ENCODE measurements at places on chromosomes 11 and 22.

- no peak for DNase-seq
Measured at GRCh38 chr11:26971961-26972360, 22.0 kb upstream of the FIBIN start.

- no peak for DNase-seq
Measured at GRCh38 chr22:33397381-33397907, 339.3 kb upstream of the SYN3 start.

DNA sequence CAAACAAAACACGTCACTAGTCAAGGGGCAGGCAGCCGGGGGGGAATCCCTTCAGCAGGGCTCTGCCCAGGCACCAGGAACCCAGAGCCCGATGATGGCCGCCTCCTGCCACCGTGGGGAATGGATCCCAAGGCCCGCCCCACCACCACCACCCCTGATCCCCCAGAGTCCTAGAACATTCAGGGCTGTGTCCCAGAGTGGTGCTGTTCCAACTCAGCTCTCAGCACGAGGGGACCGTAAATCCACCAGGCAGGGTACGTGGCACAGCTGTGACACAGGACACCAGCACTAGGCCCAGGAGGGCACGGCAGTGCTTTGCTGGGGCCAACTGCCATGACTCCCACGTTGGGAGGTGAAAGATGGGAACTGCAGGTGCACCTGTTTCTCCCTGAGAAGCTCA lies 29.6 kb downstream of the ANO1 start:
- DNase-seq = no peak

DNA sequence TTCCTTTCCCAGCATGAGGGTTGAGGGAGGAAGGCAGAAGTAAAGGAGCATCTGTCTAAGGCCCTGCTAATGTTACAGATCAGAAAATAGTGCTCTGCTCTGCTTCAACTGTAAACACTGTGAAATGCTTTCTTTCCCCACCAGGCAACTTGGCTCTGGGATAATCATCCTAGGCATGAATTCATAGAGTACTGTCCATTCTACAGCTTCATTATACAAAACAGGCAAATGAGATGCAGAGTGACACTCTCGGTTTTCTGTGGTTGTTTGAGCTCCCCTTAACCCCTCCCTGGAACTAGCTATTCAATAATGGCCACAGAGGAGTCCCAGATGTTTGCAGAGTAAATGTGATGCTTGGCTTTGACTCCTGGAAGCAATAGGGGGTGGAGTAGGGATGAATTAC lies 184.3 kb upstream of the CTSC start:
- DNase-seq = no peak

GRCh38 chr22:47619631-47620030 lies 857.2 kb downstream of the TBC1D22A start:
- DNase-seq = no peak

DNA sequence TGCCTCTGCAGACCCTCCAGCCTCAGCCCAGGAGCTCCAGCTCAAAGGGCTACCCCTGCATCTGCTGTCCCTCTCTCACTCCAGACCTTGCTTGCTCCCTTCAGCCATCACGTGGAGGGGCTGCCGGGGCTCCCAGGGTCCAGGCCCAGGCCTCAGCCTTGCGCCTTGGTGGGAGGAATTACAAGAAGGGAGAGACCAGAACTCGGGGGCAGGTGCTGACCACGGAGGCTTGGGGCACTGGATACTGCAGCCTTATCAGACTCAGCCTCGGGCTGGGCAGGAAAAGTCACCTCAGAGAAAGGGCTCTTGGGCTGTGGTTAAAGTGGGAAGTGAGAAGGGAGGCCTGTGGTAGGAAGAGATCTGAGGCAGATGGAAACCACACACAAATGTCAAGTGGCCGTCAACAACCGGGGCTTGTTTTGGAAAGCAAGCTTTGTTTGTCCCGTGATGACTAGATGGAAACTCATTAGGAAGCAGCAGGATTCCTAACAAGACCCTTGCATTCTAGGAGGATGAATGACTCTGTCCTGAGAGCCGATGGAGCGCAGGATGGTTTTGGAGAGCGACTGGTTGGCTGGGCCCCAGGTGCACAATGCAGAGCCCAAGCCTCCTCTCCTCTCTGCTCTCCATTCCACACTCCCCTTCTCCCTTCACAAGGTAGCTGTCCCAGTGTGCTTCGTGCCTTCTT lies 1321.7 kb downstream of the TBC1D22A start:
- DNase-seq = no peak

- DNase-seq = no peak
Measured at GRCh38 chr11:78221396-78222315, 32.9 kb downstream of the USP35 start.

DNA sequence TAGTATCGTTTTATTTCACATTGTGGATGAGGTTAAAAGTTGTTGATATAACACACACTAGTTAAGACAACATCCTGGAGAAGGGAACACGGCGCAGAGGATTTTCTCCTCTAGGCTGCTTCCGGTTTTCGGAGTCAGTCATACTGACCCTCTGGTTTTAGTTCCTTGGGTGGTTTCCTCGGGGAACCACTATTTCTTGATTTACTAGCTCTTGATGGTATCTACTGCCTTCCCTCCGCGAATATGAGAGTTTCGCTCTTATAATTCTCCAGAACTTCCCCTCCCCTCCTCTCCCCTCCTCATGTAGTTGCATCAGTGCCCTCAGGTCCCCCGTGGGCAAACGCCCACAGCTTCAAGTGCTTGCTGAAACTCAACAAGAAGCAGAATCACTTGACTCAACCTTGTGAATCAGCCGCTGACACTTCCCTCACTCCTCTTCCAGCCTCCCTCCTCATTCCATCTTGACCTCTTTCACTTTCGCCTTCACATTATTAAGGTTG lies 15.9 kb upstream of the APOBEC3A start:
- DNase-seq = peak; percentile 82

DNA sequence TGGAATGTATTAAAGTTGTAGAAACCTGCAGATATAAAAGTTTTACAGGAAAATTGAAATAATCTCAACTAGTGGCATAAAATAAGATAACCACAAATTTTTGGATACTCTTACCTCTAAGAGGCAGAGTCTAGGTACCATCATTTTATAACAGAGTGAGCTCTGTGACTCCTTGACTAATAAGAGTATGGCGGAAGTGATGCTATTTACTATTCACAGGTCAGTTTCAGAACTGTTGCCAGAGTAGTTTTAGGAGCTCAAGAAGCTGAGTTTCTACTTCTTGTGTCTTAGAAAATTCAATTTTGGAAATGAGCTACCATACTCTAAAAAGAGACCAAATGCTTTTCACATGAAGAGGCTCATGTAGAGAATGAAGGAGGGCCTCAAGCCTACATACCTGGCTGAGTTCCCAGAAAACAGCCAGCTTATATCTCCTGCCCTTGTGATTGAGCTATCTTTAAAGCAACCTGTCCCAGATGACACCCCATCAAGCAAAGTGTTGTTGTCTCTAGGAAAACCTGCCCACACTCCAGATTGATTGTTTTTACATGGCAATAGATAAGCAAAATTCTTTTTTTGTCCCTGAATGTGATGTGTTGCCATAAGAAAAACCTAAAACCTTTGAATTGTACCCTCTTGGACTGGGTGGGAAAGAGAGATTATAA lies 712.8 kb upstream of the CNTN5 start:
- no peak for DNase-seq

DNA sequence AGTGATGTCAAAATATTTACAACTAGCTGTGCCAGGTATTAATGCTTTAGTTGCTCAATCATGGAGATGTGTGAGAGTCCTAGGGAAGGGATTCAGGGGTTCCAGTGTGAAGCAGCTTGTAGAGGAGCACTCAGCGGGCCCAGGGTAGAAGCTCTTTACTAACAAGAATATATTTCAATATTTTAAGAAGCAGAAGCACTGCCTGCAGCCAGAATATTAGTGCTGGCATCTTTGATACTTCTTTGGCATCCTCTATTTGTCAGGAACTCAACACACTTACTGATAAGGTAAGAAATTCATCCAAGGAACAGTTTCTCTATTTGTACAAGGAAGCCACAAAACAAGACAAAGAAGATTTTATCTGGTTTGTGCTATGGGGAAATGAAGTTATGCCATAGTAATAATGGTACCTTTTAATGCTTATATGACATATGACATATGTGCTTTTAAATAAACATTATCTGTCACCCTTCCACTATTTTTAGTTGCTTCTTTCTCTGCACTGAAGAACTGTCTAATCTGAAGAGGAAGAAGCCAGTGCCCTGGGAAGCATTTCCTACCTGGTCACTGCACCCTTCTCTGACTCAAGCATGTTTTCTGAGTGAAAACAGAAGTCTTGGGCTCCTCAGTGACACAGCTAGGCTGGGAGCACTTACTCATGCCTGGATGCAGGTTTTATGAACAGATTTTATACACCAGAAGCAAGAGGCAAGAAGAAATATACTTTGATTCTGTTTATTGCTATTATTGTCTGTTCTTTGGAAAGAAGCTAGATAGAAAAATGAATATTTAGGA lies 388.1 kb upstream of the CCDC90B start:
- no peak for DNase-seq

DNA sequence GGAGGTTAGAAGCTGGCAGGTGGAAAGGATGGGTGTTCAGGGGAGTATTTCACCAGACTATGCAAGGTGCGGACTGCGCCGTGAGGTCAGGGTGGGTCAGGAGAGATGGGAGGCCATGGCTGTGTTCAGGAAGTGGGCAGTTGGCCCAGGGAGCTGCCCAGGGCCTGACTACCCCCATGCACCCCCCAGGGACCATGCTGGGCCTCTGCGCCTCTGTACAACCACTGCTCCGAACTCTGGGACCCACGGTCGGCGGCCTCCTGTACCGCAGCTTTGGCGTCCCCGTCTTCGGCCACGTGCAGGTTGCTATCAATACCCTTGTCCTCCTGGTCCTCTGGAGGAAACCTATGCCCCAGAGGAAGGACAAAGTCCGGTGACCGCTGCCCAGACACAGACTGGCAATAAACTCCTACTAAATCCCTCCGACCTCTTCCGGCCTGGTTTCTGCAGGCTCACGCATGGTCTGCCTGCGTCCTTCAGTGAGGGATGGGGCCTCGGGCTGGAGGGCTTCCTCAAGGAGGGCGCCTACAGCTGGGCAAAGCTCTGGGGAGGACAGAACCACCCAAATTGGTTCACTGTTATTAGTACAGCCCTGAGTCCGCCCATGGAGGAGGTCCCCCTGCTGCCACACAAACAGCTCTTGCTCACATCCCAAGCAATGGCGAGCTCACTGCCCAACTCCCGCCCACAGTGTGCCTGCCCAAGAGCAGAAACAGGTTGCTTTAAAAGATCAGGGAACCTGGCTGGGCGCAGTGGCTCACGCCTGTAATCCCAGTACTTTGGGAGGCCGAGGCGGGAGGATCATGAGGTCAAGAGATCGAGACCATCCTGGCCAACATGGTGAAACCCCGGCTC lies 4.2 kb downstream of the PHLDA2 start:
- DNase-seq = no peak

GRCh38 chr11:99198215-99198614 lies 177.5 kb downstream of the CNTN5 start:
- DNase-seq = no peak

DNA sequence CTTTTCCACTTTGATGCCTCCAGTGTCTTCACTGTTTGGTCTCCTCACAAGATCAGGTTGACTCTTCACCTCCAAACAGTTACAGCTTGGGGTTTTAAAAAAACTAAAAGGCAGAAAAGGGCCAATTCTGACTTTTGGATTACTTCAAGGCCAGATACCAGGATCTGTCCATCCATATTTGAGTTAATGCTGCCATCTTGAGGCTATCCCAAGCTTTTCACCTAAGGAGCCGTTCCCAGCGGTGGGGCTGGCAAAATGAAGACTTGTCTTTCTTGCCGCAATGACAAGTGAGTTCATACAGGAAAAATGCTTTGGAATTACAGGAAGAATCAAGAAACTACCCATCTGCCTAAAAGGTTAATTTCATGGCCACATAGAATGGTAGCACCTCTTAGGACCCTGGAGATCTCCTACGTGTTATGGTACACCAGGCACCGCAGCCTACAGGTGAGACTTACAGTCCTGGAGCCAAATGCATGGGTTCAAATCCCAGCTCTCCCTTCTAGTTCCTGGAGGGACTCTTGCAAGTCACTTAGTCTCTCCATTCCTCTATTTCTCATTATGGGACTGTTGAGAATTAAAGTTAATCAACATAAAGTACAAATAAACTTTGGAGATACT lies 6.0 kb upstream of the OR5B21 start:
- DNase-seq = no peak

DNA sequence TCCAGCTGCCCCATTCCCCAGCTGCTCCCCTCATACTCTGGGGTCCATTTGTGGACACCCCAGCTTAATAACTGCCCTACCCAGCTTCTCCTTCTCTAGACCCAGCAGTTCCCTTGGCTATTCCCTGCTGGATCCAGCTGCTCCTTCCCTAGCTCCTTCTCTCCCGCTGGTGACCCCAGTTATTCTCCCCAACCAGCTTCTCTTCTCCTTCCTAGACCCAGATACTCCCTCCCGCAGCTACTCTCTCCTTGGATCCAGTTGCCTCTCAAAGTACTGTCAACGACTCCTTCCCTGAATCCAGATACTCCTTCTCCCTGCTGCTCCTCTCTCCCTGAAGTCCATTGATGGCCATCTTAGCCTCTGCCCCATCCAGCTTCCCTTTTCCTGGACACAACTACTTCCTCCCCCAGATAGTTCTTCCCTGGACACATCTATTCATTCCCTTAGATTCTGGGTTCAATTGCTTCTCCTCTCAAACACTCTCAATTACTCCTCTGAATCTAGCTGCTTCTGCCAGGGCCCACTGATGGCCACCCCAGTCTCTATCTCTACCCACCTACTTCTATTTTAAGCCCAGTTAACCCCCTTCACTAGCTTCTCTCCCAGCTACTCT lies 11.6 kb downstream of the SELENOM start:
- DNase-seq = no peak

DNA sequence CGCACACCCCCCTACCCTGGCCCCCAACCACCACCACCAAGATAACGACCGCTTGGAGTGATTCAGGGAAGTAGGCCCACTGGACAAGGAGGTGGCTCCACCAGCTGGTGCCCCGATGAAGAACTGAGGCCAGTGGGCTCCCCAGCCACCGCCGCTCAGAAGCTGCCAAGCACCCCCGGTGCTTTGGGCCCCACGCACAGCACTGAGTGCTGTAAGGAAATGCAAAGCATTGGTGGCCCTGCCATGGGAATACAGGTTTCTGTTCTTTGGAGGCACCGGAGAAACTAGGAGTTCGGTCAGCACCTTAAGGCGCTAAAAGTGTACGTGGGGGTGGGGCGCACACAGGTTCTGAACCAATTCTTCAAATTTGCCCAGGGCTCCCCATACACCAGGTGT lies 664 bp upstream of the PRSS23 start:
- DNase-seq = no peak

DNA sequence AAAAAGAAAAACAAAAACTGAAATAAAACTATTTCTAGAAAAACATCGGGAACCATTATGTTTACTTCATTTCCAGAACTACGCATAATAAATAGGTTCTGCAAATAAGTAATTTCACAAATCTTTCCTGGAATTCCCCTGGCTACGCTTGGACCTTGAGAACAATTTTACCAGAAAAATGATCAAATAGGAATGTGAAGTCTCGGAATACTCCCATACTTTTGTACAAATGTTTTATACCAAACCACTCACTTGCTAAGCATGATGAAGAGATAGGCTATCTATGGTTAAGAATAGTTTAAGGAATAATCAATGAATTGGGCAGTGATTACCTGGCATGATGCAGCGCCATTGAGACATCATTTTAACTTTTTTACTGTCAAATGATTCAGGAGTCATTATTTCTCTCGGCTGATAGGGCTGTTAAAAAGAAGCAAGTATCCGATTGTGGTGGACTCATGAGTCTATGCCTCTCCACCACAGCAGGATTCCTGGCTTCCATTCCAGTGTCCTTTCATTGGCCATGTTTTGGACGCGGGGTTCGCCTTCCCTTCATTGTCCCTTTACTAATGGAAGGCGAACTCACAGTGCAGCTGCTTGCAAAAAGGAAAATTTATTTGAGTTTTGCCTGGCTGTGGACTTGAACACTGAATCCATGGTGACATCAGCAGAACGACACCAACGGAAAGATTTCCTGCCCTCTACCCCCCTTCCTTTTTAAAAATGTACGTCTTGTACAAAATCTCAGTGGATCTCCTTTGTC lies 39.9 kb upstream of the BLID start:
- no peak for DNase-seq
